ENCODE measurements at places on chromosomes 1 and 21.

DNA sequence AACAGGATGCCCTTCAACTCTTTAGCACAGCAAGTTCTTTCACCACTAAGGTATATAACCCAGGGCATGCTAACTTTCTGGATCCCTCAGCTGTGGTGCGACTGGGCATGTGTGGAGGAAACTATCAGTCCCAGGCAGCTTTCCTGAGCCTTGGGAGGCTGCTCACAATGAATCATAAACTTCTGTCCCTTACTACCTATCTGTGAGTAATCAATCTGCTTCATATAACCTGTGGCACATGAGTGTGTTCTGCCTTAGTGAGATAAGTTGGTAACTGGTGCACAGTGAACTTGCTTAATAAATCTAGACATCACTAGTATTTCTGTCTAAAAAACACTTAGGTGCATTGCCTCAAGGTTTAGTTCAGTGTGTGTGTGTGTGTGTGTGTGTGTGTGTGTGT, 158.0 kb downstream of the GPATCH2 start:
- DNase-seq: no peak

- no peak for DNase-seq
Measured at GRCh38 chr1:47812904-47813514, 184.2 kb downstream of the TRABD2B start.

GRCh38 chr1:230128569-230129285, 61.7 kb downstream of the GALNT2 start:
- no peak for DNase-seq

- no peak for DNase-seq
Measured at GRCh38 chr1:238485057-238485911, 594.6 kb upstream of the ZP4 start.

DNA sequence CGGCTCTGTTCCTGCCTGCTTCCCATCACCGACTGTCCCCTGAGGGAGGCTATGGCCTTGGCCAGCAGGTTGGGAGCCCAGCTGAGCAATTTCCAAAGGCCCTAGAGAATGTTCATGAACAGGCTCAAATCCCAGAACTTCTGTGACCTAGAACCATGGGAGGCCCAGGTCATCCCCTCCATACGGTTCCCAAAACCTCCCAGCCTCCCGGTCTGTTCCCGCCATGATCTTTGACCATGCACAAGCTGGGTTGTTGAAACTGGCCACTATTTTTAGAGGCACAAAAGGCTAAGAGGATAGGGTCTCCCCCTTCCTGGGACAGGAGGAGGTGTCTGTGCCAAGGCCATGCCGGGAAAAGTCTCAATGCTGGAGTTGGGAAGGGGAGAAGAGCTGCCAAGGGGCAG, 27.5 kb downstream of the EPHA2 start:
- no peak for DNase-seq

- no peak for DNase-seq
Measured at GRCh38 chr1:17181781-17182464, 23.0 kb upstream of the PADI1 start.

- no peak for DNase-seq
Measured at GRCh38 chr1:58480191-58480590, 66.3 kb downstream of the OMA1 start.

- DNase-seq: no peak
Measured at GRCh38 chr1:214801191-214801590, 198.2 kb downstream of the CENPF start.

- no peak for DNase-seq
Measured at GRCh38 chr1:117128323-117129079, 7.0 kb upstream of the TRIM45 start.

DNA sequence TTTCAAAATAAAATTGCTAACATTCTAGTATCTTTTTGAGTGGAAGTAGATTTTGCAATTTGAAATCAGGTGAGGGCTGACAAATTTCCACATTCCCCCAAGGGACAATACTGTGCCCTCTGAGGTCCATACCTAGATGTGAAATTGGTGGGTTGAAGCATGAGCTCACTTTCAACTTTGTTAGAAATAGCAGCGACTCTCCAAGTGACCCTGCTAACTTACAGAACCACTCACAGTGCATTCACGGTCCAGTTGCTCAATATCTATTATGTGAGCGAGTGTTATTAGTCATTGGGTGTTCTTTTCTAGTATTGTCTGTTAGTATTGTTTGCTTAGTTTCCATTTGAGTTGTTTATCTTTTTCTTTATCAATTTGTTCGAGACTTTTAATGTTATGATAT, 53.6 kb upstream of the ASB17 start:
- no peak for DNase-seq

DNA sequence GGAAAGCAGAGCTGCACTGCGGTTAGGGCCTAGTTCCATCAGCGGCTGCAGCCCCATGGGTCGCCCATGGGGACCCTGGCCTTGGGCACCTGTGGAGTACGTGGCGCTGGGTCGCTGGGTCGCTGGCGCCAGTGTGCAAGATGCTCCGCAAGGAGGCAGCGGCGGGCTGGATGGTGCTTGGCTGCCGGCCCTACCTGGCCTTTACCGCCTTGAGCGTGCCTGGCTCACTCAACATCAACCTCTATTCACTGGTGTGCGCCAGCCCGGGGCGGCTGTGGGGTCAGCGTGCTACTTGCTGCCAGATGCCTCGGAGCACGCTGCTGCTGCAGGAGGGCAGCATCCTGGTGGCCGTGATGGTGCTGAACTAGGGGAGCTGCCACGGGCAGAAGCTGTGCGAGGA, 85.1 kb upstream of the RHOU start:
- no peak for DNase-seq

DNA sequence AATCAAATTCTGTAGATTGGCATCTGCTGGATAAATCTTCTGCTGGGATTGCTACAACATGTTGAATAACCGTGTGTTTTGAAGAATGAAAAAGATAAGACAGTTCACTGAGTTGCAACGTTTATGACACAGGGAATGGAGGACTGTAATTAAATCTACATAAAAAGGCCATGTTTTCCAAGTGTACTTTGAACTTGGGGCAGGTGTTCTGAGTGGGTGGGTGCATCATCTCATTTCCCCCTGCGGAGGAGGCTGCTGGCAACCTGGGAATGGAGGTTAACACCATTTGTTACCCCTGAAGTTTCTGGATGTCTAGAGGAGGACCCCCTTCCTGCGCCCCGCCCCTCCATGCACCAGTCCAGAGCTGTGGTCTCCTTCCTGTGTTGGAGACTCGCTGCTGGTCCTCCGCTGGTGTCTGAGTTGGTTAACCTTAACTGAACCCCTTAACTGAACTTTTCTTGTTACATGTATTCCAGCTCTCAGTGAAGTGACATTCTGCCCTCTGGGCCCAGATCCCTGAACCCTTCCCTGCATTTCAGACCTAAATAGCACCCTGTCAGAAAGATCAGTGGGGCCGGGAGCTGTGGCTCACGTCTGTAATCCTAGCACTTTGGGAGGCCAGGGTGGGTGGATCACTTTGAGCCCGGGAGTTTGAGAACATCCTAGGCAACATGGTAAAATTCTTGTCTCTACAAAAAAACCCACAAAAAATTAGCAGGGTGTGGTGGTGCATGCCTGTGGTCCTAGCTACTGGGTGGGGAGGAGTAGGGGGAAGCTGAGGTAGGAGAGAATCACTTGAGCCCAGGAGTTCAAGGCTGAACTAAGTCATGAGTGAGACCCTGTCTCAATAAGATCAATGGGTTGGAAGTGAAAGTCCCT, 31.8 kb downstream of the UCK2 start:
- DNase-seq: no peak

- DNase-seq: no peak
Measured at GRCh38 chr1:63774617-63775417, 1.0 kb downstream of the ROR1 start.

DNA sequence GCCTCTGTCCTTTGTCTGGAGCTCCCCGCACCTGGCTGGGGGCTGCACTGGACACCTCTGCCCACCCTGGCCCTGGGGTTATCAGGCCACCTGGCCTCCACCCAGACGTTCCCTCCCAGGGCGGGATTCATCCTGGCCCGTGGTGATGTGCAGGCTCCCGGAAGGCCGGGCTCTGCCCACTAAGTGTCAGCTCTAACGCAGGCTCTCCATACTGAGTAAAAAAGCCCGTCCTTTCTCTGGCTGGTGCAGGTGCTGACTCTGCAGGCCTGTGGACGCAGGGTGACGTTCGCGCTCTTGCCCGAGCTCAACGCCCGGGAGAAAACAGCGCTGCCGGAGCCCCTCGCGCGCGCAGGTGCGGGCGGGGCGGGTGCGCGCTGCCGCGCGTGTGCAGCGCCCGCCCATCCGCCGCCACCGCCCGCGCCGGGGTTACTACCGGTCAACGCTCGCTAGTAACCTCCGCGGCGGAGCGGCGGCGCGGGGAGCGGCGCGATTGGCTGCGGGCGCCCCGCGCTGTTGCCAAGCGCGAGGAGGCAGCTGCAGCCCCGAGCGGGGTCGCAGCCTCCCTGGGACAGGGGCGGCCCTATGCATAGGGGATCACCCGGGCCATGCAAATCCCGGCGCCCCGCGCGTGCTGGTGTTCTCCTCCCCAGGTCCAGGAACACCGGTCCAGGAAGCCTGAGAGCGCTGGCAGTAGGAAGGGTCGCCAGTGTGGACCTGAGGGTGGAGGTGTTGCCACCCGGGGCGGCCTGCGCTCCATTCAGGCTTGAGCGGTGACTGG, 15.7 kb downstream of the ABCG1 start:
- DNase-seq: peak; percentile 41

DNA sequence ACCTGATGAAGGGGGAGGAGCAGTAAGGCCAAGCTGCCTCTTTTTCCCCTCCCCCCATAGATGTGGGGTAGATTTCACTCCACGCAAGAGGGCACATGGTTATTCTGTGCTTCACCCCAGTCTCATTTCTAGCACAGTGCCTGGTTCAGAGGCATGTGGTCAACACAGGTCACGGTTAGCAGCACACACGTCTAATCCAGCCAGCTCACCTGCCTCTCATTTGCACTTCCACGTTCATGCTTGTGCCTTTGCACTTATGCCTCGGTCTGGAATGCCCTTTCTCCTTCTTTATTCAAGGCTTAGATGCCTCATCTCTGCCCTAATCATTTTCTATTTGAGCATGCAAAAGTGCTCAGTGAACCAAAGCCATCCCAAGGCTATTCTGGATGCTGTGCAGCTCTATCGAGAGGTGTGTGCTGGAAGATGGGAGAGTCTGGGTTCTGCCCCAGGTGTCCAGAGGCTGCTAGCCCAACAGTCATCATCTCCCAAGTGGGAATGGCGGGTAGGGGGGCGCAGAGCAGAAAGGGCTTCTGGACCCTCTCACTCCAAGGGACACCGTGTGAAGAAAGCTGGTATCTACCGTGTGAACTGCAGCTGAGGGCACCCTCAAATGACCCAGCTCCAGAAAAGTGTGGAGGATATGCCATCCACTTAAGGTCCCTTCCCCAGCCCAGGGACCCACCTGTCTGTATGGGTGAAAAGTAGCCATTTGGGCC, 2.1 kb upstream of the A3GALT2 start:
- DNase-seq: no peak

- DNase-seq: no peak
Measured at GRCh38 chr21:41643246-41643966, 123.4 kb downstream of the RIPK4 start.

GRCh38 chr1:244800821-244801220, 34.6 kb upstream of the COX20 start:
- DNase-seq: no peak

- no peak for DNase-seq
Measured at GRCh38 chr1:238558156-238558555, 667.4 kb upstream of the ZP4 start.

Measured in stimulated activated CD4-positive, alpha-beta T cell treated with anti-CD3 and anti-CD28 coated beads, Interleukin-12 subunit alpha, Interleukin-12 subunit beta, amount 100 ng/mL, for 24 hours (primary cell).